ENCODE measurements at places on chromosomes 2 and 18.

DNA sequence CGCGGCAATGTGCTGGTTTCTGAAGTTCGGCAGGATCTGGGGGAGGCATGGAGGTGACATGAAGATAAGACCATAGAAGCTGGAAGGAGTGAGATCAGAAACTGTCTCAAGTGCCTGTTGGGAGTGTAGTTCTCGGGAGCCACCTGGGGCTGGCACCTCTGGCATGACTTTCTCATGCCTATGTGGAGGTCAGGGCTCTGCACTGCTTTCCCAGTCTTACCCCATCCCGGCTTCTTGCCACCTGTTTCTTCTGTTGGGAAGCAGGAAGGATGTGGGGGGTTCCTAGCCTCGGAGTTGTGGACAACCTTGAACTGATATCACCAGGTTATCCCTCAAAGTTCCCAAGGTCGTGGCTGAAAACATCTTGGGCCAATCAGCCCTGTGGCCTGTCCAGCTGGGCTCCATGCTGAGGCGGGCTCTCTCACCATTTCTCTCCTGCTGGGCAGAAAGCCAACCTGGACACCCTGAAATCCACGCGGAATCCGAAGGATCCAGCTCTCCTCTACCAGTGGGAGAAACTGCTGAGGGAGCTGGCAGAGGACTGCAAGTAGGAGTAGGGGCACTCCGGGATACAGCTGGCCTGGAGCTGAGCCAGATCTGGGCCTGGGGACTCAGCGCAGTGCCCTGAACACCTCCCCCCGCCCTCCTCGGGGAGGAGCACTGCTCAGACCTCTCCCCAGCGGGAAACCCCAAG lies 42.5 kb downstream of the FER1L5 start:
- no peak for DNase-seq

- DNase-seq: no peak
These were observed 95.5 kb downstream of the ACKR3 start for GRCh38 chr2:236665101-236665500.

DNA sequence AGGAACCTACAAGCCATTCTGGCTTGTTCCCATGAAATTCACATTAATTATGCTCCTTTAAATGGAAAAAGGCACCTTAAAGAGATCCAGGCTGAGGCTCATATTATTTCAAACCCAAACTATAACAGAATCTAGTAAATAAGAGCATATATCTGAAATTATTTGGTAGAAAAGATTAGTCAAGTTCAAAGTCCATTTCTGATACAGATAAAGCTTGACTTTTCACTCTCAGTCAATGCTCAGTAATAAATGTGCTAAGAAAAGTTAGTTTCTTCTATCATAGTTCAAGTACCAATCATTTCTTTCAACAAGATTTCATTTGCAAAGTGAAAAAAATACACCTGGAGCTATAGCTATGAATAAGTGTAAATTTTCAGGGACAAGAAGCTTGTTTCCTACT lies 61.8 kb upstream of the NARS1 start:
- no peak for DNase-seq

DNA sequence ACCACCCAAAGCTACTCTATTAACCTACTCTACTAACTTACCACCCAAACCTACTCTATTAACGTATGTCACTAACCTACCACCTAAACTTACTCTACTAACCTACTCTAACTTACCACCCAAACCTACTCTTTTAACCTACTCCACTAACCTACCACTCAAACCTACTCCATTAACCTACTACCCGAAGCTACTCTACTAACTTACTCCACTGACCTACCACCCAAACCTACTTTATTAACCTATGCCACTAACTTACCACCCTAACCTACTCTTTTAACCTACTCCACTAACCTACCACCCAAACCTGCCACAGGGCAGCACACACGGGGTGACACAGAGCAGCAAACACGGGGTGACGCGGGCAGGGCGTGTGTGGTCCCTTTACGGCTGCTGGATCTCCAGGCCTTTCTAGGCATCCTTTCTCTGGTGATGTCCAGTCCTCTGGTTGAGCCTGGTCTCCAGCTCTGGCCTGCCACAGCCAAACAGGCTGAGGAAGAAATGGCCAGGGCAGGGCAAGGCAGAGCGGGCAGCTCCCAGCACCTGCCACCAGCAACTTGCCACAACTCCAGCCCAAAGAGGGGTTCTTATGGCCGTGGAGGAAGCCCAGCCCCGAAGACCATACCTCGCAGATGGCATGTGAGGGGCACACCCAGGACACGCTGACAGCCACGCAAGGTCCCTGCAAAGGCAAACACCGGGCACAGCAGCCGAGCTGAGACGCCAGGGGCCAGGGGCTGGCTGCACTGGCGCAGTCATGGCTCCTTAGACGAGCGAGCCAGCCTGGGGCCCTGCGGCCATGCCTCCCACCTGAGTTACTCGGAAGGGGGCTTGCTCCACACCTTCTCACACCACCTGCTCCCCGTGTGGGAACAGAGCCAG lies 25.7 kb downstream of the PXDN start:
- no peak for DNase-seq

- no peak for DNase-seq
These were observed 230.4 kb downstream of the KLHL29 start for GRCh38 chr2:23615216-23616020.

GRCh38 chr18:59210299-59210698 lies 9.7 kb upstream of the GRP start:
- DNase-seq: no peak

DNA sequence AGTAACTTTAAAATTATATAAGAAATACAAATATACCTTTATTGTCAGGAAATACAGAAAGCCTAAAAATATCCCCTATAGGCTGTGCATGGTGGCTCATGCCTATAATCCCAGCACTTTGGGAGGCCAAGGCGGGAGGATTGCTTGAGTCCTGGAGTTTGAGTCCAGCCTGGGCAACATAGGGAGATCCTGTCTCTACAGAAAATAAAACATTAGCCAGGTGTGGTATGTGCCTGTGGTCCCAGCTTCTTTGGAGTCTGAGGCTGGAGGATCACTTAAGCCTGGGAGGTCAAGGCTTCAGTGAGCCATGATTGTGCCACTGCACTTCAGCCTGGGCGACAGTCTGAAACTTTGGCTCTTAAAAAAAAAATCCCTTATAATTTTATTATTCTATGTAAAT lies 29.1 kb downstream of the GLS start:
- DNase-seq: no peak

- no peak for DNase-seq
These were observed 179.2 kb downstream of the MEMO1 start for GRCh38 chr2:31831585-31831984.

DNA sequence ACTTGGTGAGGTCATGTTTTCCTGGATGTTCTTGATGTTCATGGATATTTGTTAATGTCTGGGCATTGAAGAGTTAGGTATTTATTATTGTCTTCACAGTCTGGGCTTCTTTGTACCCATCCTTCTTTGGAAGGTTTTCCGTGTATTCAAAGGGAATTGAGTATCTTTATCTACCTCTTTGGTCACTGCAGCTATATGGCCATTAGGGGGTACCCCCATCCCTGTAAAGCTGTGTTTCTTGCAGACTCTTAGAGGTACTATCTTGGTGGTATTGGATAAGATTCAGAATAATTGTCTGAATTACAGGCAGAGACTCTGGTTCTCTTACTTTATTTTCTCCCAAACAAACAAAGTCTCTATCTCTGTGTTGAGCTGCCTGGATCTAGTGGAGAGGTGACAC lies 401.6 kb upstream of the FSIP2 start:
- no peak for DNase-seq

DNA sequence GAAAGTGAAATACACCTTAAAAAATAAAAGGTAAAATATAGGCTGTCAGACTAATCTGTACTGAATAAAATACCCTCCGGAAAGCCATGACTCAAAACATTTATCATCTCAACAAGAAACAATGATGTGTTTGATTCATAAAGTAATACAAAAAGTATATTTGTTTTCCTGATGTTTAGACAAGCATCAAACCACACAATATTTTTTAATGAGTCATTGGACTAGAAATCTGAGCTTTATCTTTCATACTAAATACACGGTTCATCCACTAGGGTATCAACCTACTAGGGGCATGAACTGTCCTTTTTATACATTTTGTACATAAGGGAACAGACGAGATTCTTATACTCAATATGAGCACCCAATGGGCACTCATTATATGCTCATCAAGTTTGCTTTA lies 31.3 kb downstream of the CD226 start:
- DNase-seq: no peak

DNA sequence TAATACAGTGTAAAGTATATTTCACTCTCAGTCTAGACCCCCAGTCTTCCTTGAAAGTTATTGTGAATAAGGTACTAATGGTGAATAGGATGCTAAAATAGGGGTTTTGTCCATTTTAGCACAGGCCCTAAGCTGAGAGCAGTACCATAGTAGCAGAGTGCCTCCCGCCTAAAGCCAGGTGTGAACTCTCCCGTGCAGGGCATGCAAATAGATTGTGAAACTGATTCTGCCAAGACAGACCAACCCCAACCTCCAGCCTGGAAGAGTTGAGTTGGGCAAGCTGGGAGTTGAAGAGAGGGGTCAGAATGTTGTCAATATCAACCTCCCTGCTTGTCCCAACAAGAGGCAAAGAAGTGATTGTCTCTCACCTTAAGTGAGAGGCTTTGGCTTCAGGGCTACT lies 97.4 kb upstream of the CYRIA start:
- no peak for DNase-seq

GRCh38 chr2:201452922-201453643 lies 1.5 kb downstream of the STRADB start:
- no peak for DNase-seq

GRCh38 chr2:7292154-7292691 lies 375.0 kb downstream of the RNF144A start:
- DNase-seq: no peak

- DNase-seq: no peak
These were observed 97.5 kb upstream of the CD302 start for GRCh38 chr2:159895258-159896065.

DNA sequence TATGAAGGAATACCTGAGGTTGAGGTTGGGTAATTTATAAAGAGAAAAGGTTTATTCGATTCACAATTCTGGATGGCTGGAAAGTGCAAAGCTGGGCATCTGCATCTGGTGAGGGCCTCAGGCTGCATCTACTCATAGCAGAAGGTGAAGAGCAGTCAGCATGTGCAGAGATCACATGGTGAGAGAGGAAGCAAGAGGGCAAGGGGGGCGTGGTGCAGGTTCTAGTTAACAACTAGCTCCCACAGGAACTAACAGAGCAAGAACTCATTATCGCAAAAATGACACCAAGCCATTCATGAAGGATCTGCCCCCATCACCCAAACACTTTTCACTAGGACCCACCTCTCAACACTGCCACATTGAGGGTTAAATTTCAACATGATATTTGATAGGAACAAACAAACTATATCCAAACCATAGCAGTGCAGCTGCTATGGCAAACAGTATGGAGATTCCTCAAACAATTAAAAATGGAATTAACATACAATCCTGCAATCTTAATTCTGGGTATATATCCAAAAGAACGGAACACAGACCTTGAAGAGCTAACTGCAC lies 72.8 kb upstream of the LDLRAD4 start:
- DNase-seq: no peak

DNA sequence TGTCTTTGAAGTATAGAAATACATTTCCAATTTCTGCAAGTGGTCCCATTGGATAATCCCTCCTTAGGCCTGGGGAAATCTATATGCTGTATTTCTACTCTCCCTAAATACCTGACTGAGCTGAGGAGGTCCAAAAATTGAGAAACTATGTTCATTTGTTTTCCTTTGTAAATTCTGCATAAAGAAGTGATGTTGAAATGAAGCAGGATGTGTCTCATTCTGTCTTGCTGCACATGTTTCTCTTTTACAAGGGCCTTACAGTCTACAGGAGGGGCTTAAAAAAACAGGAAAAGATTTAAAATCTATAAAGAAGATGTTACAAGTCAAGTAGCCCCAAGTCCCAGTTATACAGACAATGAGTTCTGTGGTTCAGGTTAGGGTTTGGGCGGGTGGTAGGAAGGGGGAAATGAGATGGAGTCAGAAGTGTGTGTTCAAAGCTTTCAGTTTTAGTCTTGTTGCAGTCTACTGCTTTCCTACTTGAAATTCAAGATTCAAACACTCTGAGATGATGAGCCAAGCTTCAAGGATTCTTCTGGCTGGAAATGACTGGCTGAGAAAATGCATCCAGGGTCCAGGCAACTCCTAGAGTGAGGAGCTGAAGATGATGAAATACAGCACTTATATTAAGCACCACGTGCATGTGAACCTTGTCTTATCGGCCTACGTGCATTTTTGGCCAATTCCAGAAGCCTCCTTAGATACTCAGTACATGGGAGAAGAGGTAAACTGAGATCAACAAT lies 146.3 kb upstream of the CELF4 start:
- no peak for DNase-seq

DNA sequence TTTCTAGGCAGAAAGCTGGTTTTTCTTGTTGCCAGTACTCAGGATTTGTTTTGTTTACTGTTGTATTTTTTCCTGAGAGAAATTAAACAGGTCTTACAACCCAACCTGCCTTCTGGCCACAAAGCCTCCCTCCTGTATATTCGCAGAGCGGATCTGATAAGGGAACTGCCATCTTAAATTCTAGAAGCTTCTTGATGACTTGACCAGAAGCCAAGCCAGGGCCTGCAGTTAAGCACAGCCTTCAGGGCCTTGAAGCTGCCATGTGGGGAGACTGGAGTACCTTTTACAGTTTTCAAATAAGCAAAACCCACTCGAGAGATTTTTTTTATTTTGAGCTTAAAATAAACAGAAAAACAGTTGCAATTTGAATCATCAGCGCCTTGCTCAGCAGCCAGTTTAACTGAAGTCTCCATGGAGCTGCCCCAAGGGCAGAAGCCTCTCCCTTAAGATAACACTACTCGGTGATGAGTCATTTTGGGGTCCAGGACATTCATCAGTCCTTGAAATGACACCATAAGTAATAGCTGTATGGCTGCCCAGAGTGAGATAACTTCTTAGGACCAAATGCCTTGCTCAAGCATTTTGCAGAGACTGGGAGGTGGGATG lies 51.5 kb upstream of the PHLPP1 start:
- peak; percentile 17 for DNase-seq

DNA sequence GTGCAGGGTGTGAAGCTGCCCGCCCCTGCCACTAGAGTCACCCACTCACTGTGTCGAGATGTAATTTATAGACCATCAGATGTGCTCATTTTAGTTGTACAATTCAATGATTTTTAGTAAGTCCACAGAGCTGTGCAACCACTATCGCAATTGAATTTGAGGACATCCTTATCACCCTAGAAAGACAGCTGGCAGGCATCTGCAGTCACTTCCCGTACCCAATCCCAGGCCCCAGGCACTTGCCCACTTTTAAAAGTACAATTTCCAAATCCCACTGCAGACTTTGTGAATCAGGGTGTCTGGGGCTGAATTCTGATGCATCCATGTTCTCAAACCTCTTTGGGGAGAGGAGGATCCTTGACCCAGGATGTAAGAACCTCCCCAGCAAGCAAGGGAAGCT lies 521.3 kb upstream of the SALL3 start:
- no peak for DNase-seq

- no peak for DNase-seq
These were observed 153.9 kb upstream of the NDUFV2 start for GRCh38 chr18:8948471-8949149.
